Stimulated activated CD4-positive, alpha-beta T cell treated with anti-CD3 and anti-CD28 coated beads, Interleukin-15, amount 100 ng/mL, for 1 hour (primary cell): ENCODE measurements at places on chromosomes 11 and 22.

- no peak for DNase-seq
Observed at GRCh38 chr11:131025421-131026125, 109.3 kb upstream of the SNX19 start.

DNA sequence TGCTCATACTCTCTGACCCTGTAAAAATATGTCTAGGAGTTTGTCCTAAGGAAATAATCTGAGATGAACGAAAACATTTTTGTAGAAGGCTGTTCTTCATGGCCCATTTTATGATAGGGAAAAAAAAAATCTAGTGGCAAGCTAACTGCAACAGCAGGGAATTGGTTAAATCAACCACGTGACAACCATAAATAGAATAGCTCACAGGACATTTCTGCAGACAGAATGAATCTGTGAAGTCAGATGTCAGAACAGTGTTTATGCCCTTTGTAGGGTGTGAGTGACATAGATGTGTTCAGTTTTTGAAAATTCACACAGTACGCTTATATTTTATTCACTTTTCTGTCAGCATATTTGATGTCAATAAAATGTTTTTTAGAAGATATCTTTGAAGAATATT is 16.1 kb downstream of the ARHGAP1 start:
- no peak for DNase-seq

DNA sequence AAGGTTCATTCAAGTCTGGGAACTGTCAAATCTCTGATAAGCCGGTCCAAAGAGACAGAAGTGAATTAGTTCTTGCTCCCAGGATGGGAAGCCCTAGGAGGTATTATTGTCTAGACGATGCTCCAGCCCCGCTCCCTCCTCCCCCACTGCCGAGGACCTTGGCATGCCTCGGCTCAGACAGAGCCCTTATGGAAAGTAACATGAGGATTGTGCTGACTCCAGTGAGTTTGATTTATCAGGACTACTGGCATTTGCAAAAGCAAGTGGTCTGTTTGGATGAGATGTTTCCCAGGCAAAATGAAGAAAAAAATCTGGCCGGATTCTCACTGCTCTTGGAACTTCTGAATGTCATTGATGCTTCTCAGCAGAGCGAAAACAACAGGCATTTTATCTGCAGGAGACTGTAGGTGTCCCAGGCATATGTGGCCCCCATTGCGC is 341.0 kb downstream of the ETS1 start:
- no peak for DNase-seq

DNA sequence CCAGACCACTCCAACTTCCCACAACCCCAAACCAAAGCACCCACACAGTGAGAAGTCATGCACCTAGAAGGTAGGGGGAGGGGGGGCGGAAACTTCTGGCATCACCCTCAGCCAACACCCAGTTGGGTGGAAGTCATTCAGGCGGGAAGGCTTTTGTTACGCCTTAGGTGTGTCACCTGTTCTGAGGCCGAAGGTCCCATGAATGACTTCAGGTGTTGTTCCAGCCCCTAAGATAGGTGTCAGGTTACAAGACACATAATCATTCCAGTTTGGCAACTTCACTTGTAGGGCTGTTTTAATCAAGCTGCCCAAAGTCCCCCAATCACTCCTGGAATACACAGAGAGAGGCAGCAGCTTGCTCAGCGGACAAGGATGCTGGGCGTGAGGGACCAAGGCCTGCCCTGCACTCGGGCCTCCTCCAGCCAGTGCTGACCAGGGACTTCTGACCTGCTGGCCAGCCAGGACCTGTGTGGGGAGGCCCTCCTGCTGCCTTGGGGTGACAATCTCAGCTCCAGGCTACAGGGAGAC is at the start of gene TMPRSS4:
TSS of gene TMPRSS4 (plus strand) at position 325 of the 528 bp plus-strand sequence. CDS start 225 bp downstream, outside the sequence.
- DNase-seq: no peak

DNA sequence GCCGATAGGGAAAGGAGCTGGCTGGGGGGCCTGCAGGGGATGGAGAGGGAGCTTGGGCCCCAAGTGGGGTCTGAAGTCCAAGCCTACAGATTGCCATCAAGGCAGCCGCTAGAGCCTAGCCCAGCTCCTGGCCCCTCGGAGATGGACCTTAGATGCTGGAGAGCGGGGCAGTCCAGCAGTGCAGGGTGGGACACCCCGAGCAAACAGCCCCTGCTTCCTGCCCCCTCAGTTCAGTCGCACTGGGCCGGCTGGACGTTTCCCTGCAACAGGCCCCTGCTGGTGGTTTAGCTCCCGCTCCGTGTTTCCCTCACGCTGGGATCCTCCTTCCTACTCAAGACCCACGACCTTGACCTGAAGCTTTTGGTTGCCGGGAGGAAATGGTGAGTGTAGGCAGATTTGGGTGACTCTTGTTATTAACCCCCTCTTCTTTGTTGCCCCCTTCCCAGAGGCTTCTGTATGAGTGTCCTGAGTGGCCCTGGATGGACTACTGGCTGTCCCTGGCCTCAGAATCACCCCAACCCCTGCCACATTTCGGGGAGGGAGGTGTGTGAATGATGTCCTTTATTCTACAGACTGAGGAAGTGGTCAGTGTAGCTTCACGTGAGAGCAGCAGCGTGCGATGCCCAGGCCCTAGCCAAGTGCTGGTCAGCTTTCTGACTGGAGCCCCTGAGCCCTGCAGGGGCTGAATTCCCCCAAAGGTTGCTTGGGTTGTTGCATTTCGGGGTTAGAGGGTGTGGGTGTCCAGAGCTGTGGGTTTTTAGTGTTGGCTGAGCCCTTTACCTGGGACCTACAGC is 2.7 kb downstream of the ST3GAL4 start:
- DNase-seq: no peak

- no peak for DNase-seq
Observed at GRCh38 chr11:123856444-123856843, 29.0 kb downstream of the TMEM225 start.

DNA sequence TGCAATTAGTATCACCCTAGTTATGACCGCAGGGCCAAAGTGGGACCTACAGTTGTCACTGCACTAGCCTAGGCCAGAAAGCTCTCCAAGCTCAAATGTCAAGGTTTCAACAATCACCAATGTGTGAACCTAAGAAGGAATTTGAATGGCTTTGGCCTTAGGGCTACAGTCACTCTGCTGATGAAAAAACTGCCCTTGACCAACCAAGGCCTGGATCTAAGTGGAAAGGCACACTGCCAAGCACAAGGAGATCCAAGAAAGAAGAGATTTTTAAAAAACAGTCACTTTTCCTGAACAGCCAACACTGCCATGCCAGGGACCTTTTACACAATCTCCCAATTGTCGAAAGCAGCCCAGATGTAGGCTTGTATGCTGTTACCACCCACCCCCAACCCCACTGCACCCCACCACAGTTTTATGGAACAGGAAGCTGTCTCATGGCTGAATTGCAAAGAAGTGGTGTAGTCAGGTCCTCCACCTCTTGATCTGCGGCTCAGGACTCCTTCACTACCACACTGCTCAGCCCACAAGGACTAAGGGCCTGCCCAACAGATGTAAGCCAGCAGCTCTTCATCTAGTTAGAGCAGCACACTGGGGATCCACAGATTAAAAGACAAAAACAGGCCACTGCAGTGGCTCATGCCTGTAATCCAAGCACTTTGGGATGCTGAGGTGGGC is 32.9 kb downstream of the SMCO4 start:
- no peak for DNase-seq

GRCh38 chr11:67269401-67270255 is 3.4 kb downstream of the GRK2 start:
- DNase-seq: no peak

DNA sequence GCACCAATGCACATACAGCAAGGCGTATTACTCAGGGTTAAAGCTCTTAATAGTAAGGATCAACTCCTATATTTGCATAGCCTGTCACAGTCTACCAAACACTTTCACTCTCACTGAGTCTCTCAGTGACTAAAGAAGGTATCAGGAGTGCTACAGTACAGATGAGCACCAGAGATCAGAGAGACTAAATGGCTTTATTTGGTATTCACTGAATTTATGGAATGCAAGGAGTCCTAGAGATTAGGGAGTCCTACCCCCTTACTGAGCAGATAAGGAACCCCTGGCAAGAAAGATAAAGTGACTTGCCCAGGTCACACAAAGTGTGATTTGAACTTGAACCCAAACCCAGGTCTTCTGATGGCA is 396.4 kb upstream of the CCDC90B start:
- no peak for DNase-seq

DNA sequence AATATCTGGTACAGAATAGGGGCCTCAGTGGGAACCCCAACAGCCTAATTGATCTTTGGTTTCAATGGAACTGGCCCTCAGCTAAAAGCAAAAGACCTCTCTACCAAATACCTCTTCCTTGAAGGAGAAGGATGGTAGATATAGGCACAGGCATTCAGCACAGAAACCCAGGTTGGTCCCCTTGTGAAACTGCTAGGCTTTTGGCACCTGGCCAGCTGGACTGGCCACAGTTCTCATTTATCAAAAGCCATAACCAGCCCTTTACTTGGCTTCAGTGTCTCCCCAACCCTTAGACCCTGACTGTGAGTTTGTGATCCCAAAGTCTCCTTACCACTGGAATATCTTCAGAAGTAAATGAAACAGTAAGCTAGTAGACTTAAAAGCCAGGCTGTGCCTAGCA is 152.9 kb downstream of the TENM4 start:
- DNase-seq: no peak

DNA sequence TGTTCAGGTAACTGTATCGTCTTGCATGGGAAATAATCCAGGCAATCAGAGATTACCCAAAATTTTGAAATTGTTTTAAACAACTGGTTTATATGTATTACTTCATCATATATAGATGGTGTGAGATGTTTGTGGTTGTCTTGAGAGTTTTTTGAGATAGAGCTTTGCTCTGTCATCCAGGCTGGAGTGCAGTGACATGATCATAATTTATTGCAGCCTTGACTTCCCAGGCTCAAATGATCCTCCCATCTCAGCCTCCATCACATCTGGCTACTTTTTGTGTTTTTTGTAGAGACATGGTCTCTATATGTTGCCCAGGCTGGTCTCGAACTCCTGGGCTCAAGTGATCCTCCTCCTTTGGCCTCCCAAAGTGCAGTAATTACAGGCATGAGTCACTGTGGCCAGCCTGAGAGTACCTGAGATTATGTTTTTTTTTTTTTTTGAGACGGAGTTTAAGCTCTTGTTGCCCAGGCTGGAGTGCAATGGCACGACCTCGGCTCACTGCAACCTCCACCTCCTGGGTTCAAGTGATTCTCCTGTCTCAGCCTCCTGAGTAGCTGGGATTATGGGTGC is 11.5 kb downstream of the CTNND1 start:
- no peak for DNase-seq

GRCh38 chr11:118914987-118915386 is 10.7 kb downstream of the BCL9L start:
- no peak for DNase-seq

GRCh38 chr11:15742626-15743519 is 613.5 kb downstream of the SOX6 start:
- DNase-seq: no peak

- DNase-seq: no peak
Observed at GRCh38 chr11:69494851-69495250, 13.4 kb downstream of the LINC01488 start.

DNA sequence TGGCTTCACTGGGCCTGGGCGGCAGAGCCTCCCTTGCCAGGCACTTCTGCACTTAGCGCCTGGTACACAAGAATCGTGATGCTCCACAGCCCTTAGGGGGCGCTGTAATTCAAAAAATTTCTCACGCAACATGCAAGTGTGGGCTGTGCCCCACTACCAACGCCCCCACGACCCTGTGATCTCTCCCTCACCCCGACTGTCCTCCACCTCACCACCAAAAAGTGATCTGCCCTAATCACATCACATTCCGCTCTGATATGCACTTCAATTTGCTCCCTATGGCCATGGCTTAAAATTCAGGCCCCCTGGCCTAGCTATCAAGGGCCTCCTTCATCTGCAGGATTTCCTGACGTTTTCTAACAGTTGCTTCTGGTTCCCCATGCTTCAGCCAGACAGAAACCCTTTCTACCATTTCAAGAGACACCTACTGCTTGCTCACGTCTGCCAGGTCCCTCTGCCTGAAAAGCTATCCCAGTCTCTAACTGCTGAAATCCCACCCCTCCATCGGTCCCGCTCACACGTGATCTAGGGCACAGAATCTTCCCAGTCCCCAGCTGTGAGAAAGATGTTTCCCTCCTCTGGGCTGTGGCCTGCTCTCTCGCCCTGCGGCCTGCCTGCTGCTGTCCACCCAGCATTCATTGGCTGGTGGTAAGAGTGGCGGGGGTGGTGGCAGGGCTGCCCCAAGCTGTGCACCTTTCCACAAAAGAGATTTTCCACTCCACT is 27.9 kb upstream of the LRRC32 start:
- DNase-seq: no peak

DNA sequence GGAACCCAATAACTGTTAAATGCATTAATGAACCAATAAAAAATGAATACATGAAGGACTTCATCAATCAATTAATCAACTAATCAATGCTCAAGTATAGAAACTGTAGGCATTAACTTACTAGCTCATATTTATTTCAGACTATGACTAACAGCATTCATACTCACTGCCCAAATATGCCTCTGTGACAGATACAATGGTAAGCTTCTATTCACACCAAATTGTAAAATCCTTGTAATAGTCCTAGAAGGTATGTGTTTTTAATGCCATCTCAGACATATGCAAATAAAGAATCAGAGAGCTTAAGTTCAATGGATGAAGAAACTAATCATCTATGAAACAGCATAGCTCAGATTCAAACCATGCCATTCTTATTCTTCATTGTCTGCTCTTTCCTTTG is 1253.6 kb upstream of the TENM4 start:
- no peak for DNase-seq

DNA sequence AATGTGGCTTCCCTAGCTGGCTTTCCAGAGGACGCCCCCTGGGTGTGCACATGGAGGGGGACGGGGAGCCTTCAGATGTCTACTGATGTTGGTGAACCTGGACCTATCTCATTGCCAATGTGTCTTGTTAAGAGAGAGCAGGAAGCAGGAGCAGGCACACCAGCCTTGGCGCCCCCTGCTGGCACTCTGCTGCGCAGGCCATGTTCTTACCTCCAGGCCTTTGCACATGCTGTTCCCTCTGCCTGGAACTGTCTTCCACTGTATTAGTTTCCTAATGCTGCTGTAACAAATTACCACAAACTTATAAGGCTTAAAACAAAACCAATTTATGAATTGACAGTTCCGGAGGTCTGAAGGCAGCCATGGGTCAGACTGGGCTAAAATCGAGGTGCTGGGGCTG is 23.6 kb upstream of the MN1 start:
- no peak for DNase-seq

DNA sequence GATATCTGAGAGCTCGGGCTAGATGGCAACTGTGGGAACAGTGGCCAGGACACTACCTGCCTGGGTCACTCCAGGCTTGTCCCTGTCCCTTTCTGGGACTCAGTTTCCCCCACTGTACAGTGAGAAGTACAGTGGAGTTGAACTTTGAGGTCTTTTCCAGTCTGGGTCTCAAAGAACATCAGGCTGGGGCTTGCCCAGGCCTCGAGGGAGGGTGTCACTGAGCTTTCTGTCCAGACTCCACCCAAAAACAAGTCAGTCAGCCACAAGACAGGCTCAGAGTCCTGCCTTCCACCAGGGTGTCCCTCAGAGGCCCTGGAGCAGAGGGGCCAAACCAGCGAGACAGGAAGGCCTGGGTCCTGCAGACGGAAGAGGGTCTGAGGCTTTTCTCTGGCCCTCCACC is 2.0 kb upstream of the PLA2G3 start:
- no peak for DNase-seq
